MV-4-11 (cell line): ENCODE measurements at places on chromosomes 1 and 21.

- DNase-seq = no peak
Observed at GRCh38 chr1:56453016-56453415, 126.3 kb downstream of the PLPP3 start.

DNA sequence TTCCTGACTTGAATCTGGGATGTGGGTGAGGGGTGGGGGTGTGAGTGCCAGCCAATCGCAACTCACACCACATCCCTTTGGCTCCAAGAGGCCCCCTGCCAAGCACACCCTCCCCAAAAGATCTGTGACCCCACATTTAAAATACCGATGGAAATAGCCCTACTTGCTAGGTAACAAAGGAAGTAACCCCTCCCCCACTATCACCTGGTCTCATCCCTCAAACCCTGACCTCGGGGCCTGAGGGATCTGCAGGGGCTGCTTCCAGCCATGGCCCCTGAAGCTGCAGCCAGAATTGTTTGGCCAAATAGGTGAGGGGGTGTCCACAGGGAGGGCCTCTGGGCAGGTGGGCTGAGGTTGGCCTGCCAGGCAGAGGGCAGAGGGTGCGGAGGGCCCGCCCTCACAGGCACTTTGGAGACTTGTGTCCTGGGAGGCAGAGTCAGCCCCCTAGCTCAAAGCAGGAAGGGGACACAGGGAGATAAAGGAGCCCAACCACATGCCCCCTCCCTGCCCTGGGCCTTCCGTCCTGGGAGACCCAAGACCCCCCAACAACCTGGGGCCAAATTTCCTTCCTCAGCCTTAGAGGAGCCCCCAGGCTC is 37.2 kb downstream of the SDC3 start:
- no peak for DNase-seq

- peak; percentile 99 for DNase-seq
Observed at GRCh38 chr21:45109831-45110492, 35.6 kb downstream of the ADARB1 start.

DNA sequence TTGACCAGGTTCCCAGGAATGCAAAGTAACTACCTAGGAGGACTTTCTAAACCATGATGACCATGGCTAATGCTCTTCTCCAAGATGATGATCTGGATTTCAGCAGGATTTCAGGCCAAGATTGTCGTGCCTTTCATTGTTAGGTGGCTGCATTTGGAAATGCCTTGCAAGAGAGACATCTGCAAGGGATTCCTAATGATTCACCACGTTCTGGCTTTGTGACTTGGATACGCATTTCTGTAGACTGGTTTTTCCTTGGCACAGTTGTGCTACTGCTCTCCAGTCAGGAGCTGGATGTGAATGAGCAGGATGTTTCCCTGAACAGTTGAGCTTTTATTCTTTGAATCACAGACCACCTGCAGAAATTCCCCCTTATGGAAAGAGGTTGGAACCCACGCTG is 212.4 kb downstream of the BACH1 start:
- no peak for DNase-seq

GRCh38 chr1:115790846-115791245 is 22.3 kb upstream of the CASQ2 start:
- no peak for DNase-seq

- DNase-seq = no peak
Observed at GRCh38 chr1:7149080-7149838, 364.0 kb downstream of the CAMTA1 start.

DNA sequence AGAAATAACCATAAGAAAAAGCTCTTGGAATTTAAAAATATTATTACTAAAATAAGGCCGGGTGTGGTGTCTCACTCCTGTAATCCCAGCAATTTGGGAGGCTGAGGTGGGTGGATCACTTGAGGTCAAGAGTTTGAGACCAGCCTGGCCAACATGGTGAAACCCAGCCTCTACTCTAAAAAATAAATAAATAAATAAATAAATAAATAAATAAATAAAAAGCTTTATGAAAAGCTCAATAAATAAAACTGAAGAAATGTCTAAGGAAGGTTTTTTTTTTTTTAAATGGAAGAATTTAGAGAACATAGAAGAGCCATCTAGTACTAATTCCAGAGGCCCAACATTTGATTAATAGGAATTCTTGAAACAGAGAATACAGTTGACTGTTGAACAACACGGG is 249.1 kb upstream of the PROX1 start:
- no peak for DNase-seq

DNA sequence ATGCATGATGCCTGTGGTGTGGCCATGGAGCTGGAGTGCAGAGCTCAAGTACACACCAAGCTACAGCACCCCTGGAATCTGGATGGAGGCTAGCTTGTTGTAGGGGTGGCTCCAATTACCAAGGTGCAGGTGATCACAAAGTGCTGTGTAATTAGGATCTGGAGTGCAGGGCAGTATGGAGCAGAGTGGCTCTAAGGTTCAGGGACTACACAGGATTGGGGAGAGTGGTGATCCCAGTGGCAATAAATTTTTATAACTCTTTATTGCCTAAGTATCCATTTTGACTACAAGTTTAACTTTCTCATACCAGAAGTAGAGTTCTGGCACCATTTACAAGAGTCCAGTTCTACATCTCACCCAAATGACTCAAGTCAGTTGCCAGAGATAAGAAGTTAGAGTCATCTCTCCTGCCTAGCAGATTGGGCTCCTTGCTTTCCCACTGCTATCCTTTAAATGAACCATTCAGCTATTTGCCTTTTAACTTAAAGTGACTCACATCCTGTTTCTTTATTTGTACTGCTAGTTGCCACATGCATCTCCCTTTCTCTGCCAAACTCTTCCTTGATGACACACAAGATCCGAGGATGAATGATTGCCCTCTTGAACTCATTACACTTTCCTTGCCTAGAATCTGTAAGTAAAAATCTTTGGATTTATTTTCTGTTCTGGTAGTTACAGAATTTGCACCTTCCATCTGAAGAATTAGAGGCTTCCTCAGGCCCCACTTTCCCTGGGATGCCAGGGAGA is 427.2 kb downstream of the KCNT2 start:
- DNase-seq = peak; percentile 93
